Nephron progenitor cell (in vitro differentiated cells): ENCODE measurements at places on chromosomes 6 and 20.

GRCh38 chr6:111718990-111719389 lies 113.3 kb upstream of the TRAF3IP2 start:
- DNase-seq = no peak

- no peak for DNase-seq
These were observed 48.2 kb upstream of the LRRC1 start for GRCh38 chr6:53746442-53747103.

GRCh38 chr6:89941031-89941762 lies 46.9 kb downstream of the GJA10 start:
- no peak for DNase-seq

- DNase-seq = no peak
These were observed 42.5 kb downstream of the IPCEF1 start for GRCh38 chr6:154314084-154314483.

- no peak for DNase-seq
These were observed 118.9 kb upstream of the EXOC2 start for GRCh38 chr6:811831-812230.

GRCh38 chr20:46219920-46220319 lies 88.4 kb downstream of the CDH22 start:
- no peak for DNase-seq

- no peak for DNase-seq
These were observed 144.9 kb downstream of the WDR27 start for GRCh38 chr6:169556758-169557548.

- DNase-seq = no peak
These were observed 6.7 kb upstream of the NTSR1 start for GRCh38 chr20:62702013-62702300.

GRCh38 chr20:58214310-58214709 lies 14.1 kb downstream of the ANKRD60 start:
- no peak for DNase-seq

GRCh38 chr20:46900086-46900485 lies 5.4 kb downstream of the EYA2 start:
- no peak for DNase-seq

DNA sequence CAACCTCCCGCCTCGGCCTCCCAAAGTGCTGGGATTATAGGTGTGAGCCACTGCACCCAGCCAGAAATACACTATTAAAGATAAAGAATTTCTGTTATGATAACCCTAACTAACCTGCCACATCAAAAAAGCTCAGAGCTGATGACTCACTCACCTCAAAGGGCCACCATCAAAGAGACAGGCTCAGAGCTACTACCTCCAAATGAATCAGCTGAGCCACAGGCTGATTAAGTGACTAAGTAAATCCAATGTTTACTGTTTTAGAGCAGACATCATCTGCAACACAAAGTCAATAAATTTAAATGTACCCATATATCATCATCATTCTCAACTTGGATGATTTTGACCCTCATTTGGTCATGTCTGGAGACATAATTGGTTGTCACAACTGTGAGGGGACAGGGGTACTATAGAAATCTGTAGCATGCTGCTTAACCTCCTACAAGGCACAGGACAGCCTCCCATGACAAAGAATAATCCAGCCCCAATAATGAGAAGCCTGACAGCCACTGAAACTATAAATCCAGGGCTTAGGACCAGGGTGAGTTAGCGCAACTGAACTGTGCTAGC lies 106.5 kb downstream of the ATP9A start:
- DNase-seq = no peak

DNA sequence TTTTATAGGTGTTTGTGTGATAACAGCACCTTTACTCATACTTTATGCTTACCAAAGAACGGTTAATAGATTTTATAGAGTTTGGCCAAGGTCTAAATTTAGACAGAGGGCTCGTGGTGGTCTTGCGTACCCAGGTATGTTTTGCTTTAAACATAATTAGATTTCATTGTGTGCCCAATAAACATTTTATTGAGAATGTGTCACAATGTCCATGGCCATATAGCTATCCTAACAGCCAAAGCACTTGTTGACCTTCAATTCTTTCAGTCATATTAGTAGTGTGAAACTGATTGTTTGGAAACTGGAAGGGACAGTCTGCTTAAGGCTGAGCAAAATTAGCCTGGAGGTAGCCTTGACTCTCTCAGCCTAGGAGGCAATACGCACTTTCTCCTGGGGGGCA lies 48.3 kb upstream of the HDGFL1 start:
- no peak for DNase-seq

GRCh38 chr6:2038092-2038491 lies 207.3 kb downstream of the GMDS start:
- no peak for DNase-seq
